ENCODE measurements at places on chromosomes 2 and 18. TPM values are rescaled to one million over a fixed set of nuclear protein-coding genes. Genes with fewer than 3 reads are reported as not detected.

The ABCG5 gene
- 0.08 TPM for total RNA-seq

DNA sequence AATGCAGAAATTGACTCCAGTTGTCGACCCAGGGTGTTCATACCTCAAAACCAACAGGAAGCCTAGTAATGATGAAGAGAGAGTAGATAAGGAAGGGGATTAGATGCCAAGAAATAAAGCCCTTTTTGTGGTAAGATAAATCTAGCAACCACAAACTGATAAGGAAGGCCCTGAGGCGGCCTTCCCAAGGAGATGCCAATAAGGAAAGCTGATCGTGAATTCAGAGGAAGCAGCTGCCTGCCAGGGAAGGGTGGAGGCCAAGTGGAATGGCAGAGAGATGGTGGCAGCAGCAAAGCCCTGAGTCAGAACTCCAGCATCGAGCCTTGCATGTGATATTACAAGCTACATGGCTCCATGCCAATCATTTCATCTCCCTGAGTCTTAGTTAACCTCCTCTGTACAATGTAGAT, 126.3 kb downstream of the IRS1 start:
- DNase-seq, result peak; percentile 68

DNA sequence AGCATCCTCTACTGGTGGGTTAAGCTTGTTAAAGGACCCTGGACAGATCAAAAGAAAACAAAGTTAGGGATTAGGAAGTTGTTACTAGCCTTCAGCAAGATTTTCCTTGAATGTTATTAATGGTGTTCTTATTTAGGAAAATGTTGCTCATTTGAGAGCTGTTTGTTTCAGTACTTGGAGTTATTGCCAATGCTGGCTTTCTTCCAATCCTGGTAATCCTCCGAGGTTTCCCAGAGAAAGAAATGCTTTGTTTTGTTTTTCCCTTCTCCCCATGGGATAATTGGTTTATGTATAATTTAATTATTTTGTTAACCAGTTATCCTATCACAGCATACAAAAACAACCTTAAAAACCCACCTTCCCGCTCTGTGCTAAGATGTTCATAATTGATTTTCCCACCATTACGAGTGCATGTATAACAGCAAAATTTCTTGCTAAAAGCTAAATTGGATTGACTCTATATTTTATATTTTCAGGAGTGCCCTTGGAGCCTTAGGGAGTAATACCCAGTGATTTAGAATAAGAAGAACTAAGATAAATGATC, 79.8 kb downstream of the MGAT5 start:
- peak; percentile 44 for DNase-seq

GRCh38 chr18:9688036-9688741, 19.9 kb upstream of the RAB31 start:
- no peak for DNase-seq

- peak; percentile 28 for DNase-seq
These were observed 528 bp upstream of the PPP4R3B start for GRCh38 chr2:55618025-55618274.

DNA sequence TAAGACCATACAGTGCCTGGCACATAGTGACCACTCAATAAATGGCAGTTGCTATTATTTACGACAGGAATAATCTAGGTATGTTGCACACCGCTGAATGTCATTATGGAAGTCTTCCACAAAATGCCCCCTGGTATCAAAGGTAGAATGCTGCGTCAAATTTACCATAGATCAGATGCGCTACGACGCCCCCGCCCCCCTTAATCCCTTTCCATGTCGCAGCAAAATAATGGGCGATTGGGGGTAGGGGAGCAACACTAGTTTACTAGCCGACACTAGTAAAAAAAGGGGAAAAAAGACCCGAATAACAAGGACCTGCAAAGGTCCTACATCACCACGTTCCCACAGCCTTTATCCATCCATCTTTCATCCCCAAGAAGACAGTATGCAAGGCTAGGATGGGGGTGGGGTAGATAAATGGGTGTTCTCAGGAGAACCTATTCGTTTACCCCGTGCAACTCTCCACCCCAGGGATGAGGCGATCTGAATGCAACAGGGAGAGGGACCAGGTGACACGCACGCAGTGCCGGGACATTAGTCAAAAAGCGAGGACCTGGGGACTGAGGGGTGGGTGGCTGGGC, 455 bp downstream of the PREPL start:
- DNase-seq, result peak; percentile 44

DNA sequence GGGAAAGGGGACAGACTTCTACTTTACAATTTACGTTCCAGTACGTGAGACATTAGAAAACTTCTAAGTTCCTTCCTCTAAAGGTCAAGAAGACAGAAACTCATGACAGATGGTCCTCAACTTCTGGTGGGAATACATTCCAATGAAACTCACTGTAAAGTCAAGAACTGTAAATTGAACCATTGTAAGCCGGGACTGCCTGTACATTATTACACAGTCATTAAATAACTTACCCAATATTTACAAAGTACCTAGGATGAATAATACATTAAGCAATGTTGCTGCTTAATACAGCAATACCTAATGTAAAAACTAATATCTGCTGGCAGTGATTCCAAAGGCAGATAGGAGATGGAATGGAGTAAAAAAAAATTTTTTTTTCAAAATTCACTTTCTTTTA, 51.9 kb downstream of the CDH2 start:
- DNase-seq, result no peak

Measured in SK-MEL-5 (cell line).